GM13977 (cell line): ENCODE measurements at places on chromosomes 1 and 21.
A peak's percentile ranks its signal among the peaks of the same experiment; 100 is the strongest.

DNA sequence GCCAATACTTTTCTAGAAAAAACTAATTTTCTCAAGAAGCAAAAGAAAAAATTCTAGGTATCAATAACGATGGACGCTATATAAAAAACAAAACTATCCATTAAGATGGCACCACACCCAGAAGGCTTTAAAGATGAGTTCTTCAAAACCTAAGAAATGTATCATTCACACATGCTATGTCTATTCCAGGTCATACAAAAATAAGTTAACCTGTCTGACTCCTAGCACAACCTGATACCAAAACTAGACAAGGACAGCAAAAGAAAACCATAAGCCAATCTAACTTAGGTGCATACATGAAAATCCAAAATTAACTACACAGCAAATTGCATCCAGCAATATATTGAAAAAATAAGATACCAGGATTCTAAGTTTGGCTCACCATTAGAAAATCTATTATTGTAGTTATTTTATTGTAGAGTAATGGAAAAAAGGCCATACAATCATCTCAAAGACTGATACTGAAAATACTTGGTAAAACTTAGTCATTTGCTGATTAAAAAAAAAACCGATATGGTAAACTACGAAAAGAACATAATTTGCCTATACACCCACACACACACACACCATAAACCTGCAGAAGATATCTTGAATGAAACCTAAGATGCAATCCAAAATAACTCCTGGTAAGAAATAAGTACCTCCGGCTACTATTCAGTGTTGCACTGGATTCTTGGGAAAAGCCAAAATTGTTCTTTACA lies 55.0 kb downstream of the TRAF5 start:
- DNase-seq = peak; percentile 51

DNA sequence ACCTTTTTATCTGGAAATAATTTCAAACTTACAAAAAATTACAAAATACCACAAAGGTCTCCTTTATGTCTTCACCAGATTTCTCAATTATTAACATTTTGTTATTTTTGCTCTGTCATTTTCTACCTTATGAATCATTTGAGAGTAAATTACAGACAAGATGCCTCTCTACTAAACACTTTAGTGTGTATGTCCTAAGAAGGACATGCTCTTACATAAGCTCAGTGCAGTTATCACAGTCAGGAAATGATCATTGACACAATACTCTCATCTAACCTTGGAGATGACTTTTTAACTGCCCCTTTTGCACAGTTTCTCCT lies 378.9 kb upstream of the RUNX1 start:
- DNase-seq = no peak

DNA sequence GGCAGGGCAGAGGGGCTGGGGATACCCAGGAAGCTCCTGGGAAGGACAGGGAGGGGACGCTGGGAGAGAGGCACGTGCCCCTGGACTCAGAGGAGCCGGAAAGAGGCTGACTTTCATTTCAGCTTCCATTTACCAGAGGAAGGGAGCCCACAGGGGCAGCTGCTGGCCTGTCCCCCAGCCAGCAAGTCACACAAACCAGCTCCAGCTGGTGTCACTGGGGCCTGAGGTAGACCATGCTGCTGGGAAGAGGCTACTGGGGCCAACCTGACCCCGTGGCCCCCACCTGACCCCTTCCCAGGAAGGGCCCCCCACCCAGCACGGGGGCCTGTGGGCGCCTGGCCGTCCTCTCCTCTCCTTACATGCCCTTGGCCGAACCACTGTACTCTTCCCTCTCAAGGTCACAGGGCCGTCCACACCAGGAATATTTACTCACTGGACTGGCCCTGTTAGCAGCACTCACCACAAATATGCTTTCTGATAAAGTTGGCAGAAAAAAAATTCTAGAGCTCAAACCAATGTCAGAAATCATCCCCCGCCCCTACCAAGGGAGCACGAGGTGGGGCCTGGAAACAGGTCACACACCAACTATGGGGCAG lies 110.5 kb downstream of the CASZ1 start:
- no peak for DNase-seq

DNA sequence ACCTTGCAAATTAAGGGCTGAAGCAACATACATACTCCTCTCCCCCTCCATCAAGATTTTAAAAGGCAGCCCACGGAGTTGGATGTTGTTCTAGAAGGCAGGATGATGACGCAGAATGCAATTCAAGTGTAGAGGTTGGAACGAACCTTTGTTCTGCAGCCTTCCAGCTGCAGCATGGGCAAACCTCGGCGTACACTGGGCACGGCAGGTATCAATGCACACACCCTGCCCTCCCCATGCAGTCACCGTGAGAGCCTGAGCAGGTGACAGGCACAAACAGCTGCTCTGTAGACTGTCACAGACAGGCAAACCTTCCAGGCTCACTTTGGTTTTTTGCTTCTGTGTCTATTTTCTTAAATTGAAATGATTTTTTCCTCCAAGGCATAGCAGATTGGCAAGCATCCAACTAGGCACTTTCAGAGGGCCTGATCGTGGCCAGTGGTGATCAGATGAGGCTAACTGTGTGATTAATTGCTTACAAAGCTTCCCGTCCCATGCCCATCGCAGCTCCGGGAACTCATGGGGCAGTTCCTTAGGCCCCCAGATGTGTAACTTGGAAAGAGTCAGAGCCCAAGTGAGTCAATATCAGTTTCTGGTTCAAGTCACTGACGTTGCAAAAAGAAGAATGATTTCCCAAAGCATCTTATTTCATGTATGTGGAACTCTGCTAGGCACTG lies 82.3 kb downstream of the ITPKB start:
- DNase-seq = no peak

- no peak for DNase-seq
These were observed 30.7 kb downstream of the EVI5 start for GRCh38 chr1:92754000-92754718.

DNA sequence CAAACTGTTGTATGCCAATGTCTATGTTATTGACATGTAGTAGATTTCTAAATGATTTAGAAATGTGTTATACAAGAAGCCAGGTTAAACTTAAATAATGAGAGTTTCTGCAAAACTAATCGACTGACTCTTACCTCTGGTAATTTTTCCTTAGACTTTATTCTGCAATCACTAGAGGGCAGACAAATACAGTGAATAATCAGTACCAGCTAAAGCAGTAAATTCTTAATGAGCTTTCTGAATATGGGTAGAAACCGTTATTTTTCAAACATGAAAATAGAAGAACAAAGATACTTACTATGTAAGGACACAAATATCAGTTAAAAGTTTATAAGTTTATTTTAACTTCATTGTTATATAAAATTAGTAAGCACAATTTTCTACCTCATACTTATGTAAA lies 97.9 kb upstream of the RGS1 start:
- peak; percentile 36 for DNase-seq

DNA sequence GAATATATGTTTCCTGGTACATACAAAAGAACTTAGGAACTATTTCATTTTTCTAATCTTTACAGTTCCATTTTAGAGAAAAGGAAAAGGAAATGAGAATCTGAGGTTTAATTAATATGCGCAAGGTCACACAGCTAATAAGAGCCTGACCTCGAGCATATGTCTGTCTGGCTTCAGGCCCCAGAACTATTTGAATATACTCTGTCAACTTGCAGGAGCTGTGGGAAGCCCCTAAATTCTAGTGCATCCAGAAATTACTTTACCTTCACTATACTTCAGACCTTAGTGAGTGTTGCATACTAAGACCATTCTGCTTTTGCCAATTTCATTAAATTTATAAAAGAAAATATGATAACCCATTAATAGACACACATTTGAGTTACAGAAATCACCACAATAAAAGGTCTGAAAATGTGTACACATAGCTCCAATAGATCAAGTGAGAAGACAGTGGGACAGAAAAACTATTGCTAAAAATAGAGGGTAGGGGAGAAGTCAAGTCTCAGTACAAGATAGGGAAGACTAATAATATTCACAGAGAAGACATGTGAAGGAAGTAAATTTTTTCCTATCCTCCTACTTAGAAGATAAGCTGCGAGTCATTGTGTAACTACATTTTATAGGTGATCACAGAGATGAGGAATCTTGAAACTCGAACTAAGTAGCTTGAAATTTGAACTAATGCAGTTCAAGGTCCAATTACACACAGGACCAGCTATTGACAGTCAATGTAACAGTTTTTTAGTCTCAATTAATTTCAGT lies 3.8 kb downstream of the RGS13 start:
- DNase-seq = peak; percentile 7

GRCh38 chr21:21268885-21269284 lies 270.7 kb downstream of the NCAM2 start:
- DNase-seq = no peak
